ENCODE measurements at places on chromosomes 16 and 17.

- peak; percentile 31 for DNase-seq
These were observed 372.3 kb downstream of the NPIPA8 start for GRCh38 chr16:17964196-17964595.

- peak; percentile 80 for DNase-seq
These were observed 1.8 kb downstream of the ZBTB4 start for GRCh38 chr17:7477392-7478275.

GRCh38 chr17:535198-535597 lies 179.4 kb downstream of the VPS53 start:
- no peak for DNase-seq

- DNase-seq: peak; percentile 93
These were observed 1.1 kb downstream of the VASN start for GRCh38 chr16:4372578-4373355.

- DNase-seq: no peak
These were observed 158.9 kb upstream of the FAM20A start for GRCh38 chr17:68760141-68760475.

GRCh38 chr17:39002991-39003715 lies 36.0 kb upstream of the FBXO47 start:
- DNase-seq: no peak

- peak; percentile 62 for DNase-seq
These were observed 1.0 kb downstream of the HERPUD1 start for GRCh38 chr16:56932721-56933619.

DNA sequence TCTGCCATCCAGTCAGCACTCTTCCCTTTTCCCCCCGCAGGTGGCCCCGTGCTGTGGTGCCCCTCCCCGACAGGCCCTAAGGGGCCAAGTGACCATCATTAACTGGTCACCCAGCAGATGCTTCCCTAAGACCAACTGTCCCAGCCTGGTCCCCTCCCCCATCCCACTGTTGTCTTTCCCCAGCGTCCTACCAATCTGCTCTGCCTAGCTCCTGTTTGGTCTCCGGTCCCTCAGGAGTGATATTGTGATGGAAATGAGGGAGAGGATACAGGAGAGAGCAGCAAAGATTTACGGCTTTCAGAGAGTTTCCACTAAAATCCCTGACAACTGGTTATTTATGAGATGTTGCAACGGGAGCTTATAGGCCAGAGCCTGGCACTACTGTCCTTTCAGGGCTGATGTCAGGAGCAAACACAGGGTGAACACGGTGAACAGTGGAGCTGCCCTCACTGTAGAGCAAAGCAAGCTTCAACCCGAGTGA lies 1.4 kb upstream of the TTLL6 start:
- DNase-seq: no peak

DNA sequence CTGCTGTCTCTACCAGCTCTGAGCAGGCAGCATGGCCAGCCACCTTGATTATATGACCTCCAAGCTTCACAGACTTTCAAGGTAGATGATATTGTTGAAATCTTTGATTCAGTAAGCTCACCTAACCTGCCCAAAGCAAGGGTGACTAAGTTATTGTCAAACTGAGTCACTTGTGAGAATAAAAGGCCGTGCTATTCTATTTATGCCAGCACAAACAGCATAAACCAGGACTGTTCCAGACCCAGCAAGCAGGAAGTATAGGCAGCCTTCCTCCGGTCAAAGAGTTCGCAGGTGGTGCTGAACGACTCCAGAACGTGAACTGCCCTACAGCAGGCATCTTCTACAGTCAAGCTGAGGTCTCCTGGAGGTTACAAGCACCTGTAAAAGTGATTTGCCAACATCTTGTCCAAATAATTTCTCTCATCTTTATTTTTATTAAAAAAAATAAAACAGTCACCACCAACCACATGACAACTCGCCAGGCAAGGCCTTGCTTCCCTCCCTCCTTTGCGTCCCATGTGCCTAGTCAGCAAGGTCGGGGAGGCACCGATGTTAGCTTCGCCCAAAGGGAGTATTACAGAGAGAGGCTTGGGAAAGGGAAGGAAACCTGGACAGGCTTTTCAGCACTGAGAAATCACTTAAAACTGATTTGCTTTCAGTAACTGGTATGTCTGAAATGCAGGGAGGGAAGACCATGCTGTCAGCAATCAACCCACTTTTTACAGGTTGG lies 10.8 kb downstream of the ARL2BP start:
- no peak for DNase-seq

DNA sequence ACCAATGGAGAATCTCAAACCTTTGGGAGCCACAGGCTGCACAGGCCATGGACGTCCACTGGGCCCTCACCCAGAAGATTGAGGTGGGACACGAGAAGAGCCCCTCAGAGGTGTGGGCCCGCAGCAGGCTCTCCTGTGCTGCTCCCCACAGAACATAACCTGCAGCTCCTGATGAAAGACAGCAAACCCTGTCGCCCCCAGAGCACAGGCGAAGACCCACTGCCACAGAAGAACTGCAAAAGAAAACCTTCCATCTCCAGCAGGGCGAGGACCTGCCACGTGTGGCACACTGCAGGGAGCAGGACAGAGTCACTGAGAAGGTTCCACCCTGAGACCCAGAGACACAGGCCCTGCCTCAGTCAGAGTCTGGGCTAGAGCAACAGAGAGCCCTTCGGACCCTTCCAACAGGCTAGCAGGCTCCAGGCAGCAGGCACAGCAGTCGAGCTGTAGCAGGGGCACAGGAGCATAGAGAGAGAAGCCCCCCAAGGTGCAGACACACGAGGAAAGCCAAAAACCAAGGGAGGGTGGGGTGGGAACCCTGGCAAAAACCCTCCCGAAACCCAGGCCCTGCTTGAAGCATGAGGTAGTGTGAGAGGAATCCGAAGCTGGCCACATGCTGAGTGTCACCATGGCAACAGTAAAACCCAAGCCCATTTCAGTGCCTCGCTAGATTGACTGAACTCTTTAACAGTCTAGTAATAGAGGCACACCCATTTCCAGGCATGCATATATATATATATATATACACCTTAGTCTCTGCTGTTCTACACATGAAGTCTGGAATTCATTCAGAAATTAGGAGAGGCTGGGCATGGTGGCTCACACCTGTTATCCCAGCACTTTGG lies 60.0 kb upstream of the CHMP6 start:
- peak; percentile 95 for DNase-seq

- peak; percentile 61 for DNase-seq
These were observed 8.9 kb downstream of the HSD17B2 start for GRCh38 chr16:82043680-82044584.

DNA sequence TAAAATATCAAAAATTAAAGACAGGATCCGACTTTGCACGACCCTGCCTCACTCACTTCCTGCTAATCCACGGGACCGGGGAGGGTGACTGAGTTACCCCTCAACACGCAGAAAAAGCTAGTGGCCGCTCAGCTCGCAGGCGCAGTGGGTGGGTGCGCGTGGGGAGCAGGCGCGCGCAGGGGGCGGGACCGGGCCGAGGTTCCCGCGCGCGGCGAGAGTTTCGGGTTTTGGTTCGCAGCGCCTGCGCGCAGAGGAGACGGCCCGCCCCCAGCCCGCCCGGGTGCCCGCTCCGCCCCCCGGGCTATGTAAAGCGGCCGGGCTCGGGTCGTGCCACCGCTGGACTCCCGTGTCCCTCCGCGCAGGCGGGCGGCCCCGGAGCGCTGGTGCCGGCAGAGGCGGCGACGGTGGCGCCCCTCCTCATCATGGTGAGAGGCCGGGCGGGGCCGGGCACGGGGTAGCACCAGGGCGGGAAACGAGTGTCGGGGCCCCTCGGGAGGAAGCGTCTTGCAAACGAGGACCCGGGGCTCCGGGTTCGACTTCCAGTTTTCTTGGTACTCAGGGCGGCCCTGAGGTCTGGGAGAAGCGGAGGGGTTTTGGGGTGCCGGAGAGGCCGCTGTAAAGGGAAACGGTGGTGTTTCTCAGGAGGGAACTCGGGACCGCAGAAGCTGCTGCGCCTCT lies at the start of gene CNP:
TSS of gene CNP (plus strand) at position 333 of the 678 bp plus-strand sequence. CDS start at position 423, 90 bp downstream.
- DNase-seq: peak; percentile 90

DNA sequence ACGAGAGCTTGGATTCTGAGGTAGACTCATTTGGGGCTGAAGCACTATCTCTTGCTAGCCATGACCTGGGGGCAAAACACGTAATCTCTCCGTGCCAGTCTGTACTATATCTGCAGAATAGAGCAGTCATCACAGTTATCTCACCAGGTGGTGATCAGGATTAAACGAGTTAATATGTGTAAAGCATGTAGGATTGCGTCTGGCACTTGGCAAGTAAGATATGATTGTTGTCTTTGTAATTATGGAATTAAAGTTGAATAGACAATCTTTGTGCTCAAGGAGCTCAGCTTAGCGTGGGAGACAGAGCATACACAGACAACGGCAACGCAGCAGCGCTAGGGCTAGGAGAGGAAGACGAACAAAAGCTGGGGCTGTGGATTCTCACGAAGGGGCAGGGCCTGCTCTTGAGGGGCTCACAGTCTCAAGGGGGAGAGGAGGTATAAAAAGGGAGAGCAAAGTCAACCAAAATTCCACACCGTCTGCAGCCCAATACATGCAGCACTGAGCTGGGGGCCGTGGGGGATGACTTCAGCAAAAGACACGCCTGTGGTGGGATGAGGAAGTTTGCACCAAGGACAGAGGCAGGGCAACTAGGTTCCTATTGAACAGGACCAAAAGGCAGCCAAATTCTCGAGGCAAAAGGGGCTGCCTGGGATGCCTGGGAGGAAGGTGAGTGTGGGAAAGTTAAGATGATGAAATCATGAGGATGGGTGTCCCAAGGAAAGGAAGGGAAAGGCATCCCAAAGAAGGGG lies 68.6 kb downstream of the SDK2 start:
- DNase-seq: no peak

GRCh38 chr17:8212312-8213180 lies 2.2 kb upstream of the AURKB start:
- no peak for DNase-seq

GRCh38 chr17:27631411-27631760 lies 398 bp downstream of the LGALS9 start:
- DNase-seq: no peak

DNA sequence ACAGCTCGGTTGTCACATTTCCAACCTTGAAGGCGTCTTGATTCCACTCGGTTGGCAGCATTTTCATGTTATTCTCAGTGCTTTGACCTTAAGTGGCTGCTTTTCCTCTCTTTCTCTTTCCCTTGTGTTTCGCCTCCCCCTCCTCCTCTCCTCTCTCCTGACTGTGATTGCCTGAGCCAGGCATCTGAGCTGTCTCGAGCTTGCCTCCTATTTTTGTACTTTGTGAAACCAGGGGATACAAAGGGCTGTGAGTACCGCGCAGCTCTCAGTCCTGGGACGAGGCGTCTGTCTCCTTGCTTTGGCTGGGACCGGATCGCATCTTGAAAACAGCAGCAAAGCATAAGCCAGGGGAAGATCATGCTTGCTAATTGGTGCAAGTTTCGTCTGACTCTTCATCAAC lies 48.8 kb upstream of the SDK2 start:
- DNase-seq: no peak
